ENCODE measurements at places on chromosomes 3 and 15.

GRCh38 chr3:72006631-72007556, 221.9 kb upstream of the PROK2 start:
- DNase-seq: no peak

GRCh38 chr3:122497425-122497824, 17.3 kb downstream of the KPNA1 start:
- DNase-seq: no peak

DNA sequence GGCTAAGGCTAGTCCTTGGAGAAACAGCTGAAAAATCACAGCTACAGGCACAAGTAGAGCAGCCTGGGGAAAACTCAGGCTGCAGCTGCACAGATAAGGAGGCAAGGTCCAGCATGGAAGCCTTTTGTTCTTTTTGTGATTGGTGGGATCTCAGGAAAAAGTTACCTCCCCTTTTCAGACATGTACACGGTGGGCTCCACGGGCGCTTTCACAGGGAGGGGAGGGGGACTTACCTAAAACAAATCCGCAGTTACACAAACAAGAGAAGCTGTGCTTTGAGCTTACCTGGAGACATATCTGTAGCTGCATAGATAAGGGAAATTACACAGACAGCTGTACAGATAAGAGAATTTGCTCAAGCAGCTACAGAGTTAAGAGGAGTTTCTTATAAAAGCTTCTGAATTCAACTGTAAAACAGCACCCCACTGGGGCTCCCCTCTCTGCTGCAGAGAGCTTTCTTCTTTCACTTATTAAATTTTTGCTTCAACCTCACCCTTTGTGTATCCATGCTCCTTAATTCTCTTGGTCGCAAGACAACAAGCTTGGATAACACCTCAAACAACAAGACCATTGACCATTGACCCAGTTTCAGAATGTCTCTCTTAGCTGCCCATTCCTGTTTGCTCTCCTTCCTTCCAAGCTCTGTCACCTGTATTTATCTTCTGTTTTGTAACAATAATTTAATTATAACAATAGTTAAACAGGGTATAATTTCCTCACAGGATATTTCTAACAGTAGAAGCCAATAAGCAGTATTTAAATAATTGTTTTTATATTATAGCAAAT, 10.9 kb upstream of the CD200 start:
- no peak for DNase-seq

DNA sequence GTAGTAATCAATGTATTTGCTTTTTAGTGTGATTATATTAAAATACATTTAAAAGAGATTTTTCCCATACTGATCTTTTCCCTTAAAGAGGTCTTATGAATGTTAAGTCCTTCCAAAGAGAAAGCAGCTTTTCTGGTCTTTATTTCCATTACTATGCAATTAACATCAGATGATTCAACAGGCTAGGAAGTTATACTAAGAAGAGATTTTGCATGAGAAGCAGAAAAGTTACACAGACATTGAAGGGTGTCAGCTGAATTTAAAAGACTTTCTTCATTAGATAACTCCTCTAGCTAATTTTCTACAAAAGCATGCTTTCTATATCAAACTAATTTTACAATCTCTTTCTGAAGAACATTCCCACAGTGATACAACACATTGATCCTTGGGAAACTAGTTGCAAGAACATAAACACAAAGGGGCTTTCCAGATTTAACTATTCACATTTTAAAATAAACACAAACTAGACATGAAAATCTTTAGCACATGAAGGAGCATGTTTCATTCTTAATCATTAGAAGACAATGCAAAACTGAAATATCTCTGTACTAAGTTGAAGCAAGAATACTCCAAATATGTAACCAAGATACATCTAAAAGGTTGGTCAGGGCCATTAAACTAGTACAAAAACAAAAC, 965.8 kb downstream of the ROBO1 start:
- no peak for DNase-seq

DNA sequence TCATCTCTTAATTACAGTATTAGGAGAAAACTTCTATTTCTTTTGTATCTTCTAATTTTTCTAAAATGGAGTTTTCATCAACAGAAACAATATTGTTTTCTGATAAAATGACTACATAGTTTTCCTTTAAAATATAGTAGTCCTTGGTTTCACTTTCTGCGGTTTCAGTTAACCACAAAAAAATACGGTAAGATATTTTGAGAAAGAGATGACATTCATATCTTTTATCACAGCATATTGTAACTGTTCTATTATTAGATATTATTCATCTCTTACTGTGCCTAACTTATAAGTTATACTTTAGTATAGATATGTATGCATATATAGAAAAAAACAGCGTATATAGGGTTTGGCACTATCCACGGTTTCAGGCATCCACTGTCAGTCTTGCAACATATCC, 2.3 kb downstream of the B4GALT4 start:
- DNase-seq: no peak

DNA sequence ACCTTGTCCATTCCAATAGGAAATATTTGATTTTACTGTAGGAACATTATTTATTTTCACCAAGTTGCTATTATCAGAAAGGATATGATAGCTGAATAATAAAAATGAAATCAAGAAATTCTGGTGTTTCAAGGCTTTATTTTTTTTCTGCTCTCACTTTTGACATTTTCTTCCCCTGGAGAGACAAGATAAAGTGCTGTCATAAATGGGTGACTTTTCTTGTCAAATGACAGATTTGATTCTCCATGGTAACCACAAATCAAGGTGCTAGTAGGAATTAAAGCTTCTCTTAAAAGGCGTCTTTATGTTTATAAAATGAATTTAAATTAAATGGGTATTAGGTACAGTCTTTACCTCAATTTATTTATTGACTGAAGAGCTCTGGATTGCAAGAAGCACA, 124.6 kb downstream of the FOXP1 start:
- DNase-seq: no peak

GRCh38 chr3:186219211-186219638, 110.3 kb upstream of the ETV5 start:
- no peak for DNase-seq

- DNase-seq: no peak
Observed at GRCh38 chr3:46085421-46086082, 58.3 kb upstream of the XCR1 start.

- no peak for DNase-seq
Observed at GRCh38 chr3:58072052-58072762, 64.0 kb downstream of the FLNB start.

DNA sequence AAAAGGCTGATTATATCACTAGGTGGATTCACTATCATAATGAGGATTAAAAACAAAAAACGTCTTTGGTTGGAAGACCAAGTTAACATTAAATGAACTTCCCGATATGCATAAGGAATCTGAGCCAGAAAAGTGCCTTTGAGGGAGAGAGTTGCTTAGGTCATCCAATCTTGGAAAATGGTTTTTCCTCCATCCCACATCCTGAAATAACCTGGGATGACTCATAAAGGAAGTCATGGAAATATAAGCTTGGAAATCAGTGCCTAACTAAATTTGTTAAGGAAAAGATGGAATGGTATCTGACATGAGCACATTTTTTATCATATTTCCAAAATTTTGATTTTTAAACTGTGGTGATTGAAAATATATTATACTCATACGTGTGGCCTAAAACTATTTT, 66.0 kb downstream of the KBTBD8 start:
- no peak for DNase-seq

DNA sequence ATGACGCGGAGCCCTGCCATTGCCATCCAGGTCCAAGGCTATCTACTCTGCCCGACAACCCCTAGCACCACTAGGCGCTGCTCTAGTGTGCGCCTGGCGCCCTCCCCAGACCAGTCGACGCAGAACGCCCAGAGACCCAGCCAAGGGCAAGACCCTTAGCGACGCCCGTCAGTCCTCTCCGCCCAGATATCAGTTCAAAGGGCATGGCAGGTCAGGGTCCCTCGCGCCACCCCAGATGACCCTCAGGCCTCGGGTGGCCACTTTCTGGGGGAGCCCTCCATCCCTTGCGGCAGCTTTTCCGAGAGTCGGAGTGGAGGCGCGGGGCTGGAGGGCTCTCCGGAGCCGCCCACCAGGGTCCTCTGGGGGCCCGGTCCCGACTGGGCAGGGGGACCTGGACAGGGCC, 371 bp upstream of the CLSTN2 start:
- DNase-seq: peak; percentile 55

DNA sequence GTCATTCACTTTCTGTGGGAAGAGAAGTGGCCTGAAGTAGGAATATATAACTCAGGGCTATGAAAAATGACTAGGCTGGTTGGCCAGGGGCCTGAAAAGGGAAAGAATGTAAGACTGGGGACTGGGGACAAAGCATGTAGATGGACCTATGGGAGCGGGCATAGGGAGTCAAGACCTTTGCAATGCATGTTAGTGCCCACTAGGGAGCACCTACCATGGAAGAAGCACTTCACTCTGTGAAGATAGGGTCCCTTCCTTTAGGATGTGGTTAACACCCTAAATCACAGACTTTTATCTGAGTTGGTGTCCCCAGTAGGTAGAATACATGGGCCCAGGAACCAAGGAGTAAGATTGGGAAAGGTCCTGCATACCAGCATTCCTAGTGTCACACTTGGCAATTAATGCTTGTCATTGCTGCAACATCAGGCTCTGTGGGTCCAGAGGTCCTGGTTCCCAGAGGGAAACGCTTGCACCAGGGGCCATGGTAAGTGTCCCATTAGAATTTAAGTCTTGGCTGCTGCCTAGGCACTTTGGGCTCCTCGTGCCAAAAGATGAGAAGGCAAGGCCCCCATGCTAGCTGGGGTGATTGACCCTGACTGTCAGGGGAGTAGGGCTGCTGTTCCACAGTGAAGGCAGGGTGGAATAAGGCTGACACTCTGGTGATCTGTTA, 79.6 kb downstream of the CRYGS start:
- DNase-seq: no peak

DNA sequence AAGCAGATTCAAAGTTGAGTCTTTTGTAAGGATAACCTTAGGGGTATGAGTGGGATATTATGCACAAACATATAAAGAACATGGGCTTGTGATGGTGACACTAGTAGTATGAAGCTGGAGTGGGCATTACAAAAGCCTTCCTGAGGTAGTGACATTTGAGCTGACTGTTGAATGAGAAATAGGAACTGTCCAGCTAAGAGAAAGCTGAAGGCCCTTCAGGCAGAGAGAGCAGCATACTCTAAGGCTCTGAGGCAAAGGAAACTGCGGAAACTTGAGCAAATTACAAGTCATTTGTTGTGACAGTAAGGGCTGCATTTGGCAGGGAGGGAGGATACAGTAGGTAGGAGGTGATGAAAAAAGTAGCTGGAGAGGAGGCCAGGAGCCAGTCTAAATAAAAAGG, 190.7 kb upstream of the CD96 start:
- DNase-seq: peak; percentile 1

DNA sequence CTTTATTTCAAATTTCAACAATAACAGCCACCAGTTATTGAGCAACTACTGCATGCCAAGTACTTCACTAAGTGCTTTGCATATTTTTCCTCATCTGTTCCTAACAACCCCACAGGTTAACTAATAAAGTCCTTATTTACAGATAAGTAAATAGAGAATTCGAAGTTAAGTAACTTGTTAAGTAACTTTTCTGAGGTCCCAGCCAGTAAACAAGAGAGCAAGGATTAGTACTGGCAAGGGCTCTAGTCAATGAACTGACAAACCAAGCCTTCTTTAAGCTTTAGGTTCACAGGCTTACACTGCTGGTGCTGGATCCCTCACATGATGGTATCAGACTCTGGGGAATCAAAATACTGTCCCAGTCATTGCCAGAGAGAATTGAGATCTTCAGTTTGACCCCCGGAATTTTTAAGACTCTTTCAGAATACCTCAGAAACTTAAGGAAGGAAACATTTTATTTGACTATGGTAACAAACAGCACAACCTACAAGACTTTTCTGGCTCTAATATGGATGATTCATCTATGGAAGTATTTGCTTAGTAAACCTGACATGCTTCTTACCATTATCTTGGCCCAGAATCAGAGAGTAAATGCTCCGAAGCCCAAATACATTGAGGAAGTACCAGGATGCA, 16.5 kb downstream of the EMC3 start:
- DNase-seq: no peak

GRCh38 chr3:82078246-82078645, 316.8 kb upstream of the GBE1 start:
- no peak for DNase-seq

DNA sequence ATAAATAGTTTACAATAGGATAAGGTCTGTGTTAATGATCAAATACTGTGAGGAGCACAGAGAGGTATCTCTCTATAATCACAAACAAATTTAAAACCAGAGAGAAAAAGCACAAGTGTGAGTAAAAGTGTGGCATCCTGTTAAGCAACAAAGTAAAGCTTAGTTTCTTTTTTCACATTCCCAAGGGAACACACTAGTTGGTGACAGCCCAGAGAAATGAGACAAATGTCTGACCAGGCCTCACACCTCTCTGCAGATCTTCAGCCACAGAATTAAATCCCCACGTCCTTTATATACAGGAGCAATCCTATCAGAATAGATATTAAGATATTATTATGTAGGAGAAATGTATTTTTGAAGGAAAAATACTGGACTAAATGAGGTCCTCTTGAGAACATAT, 2.7 kb downstream of the FBN1 start:
- no peak for DNase-seq

DNA sequence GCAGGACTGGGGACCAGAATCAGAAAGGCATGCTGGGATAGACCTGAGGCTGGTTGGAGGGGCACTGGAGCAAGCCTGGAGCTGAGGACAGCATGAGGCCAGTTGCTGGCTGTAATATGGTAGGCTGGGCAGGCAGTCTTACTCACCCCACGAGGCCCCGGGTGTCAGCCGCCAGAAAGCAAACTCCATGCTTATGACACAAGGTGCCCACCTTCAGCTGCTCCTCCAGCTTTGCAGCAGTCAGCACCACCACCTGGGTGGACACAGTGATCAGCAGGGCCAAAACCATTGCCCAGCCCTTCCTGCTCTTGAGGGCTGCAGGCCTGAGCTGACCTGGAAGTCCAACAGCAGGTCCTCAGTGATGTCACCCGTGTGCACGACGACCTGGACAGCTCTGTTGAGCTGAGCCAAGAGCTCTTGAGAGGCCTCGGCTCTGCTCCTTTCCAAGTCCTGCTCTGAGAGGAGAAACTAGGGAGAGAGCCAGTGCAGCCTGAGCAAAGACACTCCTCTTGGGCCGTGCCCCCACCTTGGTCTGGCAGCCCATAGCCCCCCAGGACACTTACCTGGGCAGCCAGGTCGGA, 747 bp downstream of the UBA7 start:
- DNase-seq: no peak

DNA sequence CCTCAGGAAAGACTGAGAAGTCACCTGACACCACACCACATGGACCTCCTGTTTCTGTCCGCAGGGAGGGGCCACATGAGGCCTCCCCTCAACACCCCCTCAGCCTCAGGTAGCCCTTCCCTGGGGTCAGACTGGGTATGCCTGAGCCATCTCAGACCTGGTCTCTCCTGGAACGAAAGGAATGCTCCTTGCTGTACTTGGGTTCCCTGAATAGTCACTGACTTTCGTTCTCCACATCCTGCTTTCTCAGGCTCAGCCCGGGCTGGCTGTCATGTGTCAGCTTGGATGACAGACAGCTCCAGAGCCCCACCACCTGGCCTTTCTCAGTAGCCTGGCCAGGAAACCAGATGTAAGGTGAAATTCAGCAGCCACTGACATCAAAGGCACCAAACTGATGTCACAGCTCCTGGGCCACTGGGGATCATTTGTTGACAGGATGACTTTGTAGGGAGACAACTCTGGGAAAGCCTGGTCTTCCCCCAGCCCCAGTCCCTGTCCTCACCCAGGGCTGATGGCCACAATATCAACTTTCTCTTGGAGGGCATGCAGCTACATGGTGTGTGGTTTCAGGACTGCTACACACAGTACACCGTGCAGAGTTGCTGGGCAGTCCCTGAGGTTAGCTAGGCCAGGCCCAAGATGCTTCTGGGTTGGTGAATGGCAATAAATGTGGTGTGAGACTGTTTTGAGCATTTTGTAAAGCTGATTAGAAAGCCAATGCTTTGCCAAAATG, 141.4 kb upstream of the MRPS22 start:
- DNase-seq: peak; percentile 31

GRCh38 chr3:4739289-4740236, 239.7 kb upstream of the BHLHE40 start:
- no peak for DNase-seq

All from occipital lobe (tissue), 3 donors.